Posterior vena cava (tissue), 2 donors: ENCODE measurements at places on chromosomes 2 and 18. TPM values are rescaled to one million over a fixed set of nuclear protein-coding genes. Genes with fewer than 3 reads are reported as not detected.

Gene MDH1B
- total RNA-seq = 1.8 TPM

Gene SS18
- 61.4 TPM for total RNA-seq

Gene RGPD5
- total RNA-seq = 53.6 TPM

Gene SOX11
- total RNA-seq = not detected

Gene IDH1
- total RNA-seq = 46.8 TPM
